ENCODE measurements at places on chromosomes 3 and 15. TPM values are rescaled to one million over a fixed set of nuclear protein-coding genes. Genes with fewer than 3 reads are reported as not detected.

DNA sequence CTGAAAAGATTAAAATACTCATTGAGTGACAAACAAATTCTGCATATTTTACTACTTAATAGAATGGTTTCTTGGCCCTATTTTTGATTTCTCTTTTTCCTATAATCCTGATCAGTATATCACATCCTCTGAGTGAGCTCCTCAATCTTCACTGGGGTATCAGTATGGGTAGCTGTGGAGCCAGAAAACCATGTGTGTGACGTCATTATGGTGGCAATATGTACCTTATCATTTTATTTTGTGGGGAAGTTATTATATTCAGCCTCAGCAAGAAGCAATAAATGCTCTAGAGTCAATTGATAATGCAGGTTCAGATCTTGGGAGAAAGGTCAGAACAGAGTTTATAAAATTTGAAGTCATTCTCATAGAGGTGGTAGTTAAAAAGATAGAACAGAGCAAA lies 1135.7 kb upstream of the CADM2 start:
- ATAC-seq, result no peak

- peak; percentile 83 for ATAC-seq
Measured at GRCh38 chr15:67456677-67457529, 64.0 kb upstream of the C15orf61 start.

DNA sequence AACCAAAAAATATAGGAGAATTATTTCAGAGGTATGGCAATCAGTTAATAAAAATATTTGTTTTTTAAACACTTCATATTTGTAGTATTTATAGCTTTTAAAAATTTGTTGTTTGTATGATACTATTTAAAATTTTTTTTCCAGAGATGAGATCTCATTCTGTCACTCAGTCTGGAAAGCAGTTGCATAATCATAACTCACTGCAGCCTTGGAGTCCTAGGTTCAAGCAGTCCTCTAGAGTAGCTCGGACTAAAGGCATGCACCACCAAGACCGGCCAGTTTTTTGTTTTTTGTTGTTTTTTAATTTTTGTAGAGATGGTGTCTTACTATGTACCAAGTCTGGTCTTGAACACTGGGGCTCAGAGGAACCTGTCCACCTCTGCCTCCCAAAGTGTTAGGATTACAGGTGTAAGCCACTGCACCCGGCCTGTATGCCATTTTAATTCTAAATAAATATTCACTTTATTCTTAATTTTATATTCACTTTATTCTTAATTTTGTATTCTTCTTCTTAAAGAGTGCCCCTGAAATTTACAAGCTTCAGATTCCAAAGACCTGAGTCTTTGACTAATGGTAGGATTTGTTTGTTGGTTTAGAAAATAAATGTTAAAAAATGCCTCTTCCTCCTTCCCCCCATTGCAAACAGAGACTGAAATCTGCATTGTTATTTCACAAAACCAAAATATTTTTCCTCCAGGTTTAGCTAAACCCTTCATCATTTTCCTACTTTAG lies 9.4 kb downstream of the TGFBR2 start:
- no peak for ATAC-seq

- ATAC-seq, result no peak
Measured at GRCh38 chr3:53224536-53224935, 31.3 kb downstream of the TKT start.

GRCh38 chr3:155372281-155372680 lies 78.8 kb upstream of the STRIT1 start:
- ATAC-seq, result no peak

DNA sequence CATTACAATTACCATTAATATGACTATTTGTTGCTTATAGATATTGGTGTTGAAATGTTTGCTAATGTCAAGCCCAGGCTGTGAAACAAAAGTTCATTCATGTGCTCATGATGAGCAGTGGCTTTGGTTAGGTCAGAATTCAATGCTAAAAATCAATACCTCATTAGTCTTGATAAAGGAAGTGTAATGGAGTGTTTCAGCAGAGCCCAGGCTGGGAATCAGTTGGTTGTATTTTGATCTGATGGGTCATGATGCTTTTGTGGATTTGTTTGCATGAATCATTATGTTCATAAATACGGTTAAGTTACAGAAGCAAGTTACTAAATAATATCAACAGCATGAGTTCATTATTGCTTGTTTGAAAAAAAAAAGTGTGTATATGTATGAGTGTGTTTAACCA lies 13.6 kb upstream of the ZNF774 start:
- no peak for ATAC-seq

DNA sequence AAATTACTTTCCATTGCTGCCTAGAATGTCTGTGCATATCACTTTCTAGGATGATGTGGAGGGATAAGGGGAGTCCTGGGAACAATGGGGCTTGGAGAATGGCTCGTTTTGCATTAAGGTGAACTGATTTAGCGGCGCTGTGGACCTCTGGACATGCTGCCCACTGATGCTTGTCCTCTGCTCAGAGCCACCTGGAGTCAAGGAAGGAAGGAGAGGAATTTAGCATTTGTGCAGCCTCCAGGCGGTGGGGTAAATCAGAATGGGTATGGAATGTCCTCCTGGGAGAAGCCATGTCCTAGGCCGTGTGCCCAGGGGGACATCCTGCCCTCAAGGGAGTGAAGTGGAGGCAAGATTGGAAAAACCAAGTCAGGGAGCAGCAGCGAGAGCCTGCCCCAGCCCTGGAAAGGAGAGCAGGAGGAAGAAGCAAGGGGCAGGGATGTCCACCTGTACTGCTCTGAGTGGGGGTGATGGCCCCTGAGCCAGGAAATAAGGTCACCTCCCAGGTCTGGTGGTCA lies 37.8 kb downstream of the KY start:
- ATAC-seq, result no peak

GRCh38 chr3:108296239-108296638 lies at the start of gene HHLA2:
Gene HHLA2, plus strand, starts transcription at chr3:108296548. Its CDS starts 55,266 bp downstream, at chr3:108351814.
- ATAC-seq, result no peak

- ATAC-seq, result no peak
Measured at GRCh38 chr15:22258398-22259150, 178.2 kb downstream of the OR4M2 start.

DNA sequence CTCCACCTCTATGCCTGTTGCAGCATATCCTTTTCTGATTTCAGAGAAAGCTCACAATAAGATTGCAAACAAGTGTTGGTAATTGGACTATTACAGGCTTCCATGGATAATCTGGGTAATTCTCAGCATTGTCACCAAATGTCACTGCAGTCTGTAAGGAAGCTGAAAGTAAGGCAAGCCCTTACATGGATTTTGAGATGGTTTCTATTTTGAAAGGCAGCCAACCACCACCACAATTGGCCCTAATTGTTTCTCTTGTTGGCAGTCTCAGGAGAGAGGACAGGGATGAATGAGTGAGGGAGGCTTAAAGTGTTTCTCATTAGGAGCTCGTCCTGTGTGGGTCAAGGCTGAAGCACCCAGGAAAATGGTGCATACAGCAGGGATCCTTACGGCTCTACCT lies 879.9 kb downstream of the TUSC7 start:
- no peak for ATAC-seq

DNA sequence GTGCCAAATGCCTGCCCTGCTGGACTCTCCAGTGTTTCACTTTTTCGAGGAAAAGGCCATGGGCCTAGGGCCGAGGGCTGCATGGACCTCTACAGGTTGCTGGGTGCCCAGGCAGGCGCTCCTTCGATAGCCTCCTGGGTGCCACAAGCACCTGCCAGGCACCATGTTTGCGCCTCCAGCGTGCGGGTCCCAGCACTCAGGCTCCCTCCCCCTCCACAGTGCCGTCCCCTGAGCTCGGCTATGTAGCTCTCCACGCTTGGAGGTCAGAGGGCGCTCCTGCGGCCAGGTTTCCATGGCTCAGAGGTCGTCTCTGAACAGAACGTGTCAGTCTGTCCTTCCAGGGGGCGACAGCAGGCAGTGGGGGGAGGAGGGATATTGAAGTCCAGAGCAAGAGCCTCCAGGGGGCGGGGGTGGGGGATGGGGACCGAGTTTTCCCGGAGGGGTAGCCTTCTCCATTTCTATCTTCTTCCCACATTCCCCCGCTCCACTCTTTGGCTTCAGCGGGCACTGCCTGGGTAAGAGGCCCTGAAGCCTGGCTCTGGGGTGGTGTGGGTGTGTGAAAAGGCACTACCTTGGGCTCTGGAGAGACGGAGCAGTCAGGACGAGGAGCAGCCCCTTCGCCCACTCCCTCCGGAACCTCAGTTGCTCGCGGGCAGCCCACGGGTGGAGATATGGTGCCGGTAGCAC lies 3.6 kb downstream of the ONECUT1 start:
- ATAC-seq, result no peak

LCTL gene
- total RNA-seq, result not detected

PDCD10 gene
- 49.4 TPM for total RNA-seq

CHRNA3 gene
- 0.20 TPM for total RNA-seq

TTLL3 gene
- 12.3 TPM for total RNA-seq

FETUB gene
- total RNA-seq, result not detected

XCR1 gene
- 0.04 TPM for total RNA-seq

SERINC4 gene
- total RNA-seq, result 0.36 TPM

MME gene
- total RNA-seq, result 0.60 TPM

ZNF774 gene
- 2.4 TPM for total RNA-seq

EIF5A2 gene
- total RNA-seq, result 2.4 TPM

GOLGA8J gene
- total RNA-seq, result 0.20 TPM

DLEC1 gene
- 0.08 TPM for total RNA-seq

KLHL18 gene
- 24.2 TPM for total RNA-seq
